CD4-positive, alpha-beta T cell treated with Interleukin-2 at 100 ng/mL for 4 hours (primary cell): ENCODE measurements at places on chromosomes 13 and 19.
A peak's percentile ranks its signal among the peaks of the same experiment; 100 is the strongest.

DNA sequence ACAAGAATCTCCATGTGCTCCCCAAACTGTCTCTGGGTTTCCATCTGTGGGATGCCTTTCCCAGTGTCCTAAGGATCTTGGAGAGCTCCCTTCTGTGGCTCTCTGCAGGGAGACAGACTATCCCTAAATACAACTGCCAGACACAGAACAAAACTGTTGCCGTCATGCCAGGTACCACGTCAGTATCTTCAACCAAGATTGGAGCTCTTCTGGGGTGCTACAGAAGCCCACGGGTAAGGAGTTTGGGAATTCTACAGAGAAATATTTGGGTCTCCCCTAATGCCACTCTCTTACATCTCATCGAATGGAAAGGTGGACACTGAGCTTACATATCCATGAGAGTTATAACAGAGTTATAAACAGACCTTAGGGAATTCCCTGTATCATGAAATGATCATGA lies 4.9 kb upstream of the MBD3L3 start:
- no peak for DNase-seq

DNA sequence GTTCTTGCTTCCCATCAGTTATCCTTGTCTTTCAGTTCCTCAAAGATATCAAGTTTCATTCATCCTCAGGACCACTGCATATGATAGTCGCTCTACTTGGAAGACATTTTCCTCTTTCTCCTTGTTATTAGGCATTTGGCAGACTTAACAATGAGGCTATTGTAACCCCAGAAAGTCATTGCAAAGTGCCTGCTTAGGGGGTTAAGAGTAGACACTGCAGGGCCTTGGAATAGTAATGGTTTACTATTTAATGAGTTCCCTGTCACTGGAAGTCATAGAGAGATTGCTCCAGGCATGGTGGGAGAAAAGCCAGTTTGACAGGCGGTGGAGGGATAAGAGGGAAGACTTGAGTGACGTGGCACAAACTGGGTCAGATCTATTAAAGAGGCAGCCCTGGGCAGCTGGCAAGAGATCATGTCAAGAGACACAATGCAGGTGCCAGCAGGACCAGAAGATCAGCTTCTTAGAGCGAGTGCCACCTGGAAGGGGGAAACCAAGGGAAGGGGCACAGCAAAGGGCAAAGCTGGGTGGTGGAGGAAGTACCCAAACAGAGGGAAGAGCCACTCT lies 16.8 kb upstream of the CPB2 start:
- no peak for DNase-seq

DNA sequence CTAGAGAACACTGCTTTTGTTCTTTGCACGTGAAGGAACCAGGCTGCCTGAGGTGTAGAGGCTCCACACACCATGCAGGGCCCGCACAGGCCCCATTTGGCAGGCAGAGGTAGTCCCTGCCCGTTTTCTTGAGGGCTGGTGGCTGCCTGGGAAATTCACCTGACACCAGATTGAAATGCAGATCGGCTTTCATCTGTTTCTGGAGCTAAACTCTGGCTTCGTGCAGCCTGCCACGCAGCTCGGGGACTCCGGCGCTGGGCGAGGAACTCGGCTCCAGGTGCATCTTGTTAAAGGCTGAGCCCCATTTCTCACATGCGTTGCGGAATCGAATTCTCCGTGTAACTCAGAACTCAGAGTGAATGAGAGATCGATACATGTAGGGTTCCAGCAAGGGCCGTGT lies 37.7 kb downstream of the ATP11A start:
- DNase-seq, result no peak

- DNase-seq, result no peak
Measured at GRCh38 chr13:110989331-110989730, 74.5 kb upstream of the ANKRD10 start.

- no peak for DNase-seq
Measured at GRCh38 chr13:40126306-40127085, 471.0 kb downstream of the COG6 start.

GRCh38 chr13:27427641-27428040 lies 3.2 kb downstream of the GTF3A start:
- DNase-seq, result no peak

- DNase-seq, result no peak
Measured at GRCh38 chr19:6868351-6868750, 19.0 kb upstream of the ADGRE1 start.

GRCh38 chr13:110759710-110760109 lies 46.2 kb downstream of the ING1 start:
- DNase-seq, result no peak

- DNase-seq, result no peak
Measured at GRCh38 chr13:103607995-103608394, 541.8 kb upstream of the SLC10A2 start.

- DNase-seq, result no peak
Measured at GRCh38 chr13:106143930-106144709, 391.3 kb downstream of the EFNB2 start.

DNA sequence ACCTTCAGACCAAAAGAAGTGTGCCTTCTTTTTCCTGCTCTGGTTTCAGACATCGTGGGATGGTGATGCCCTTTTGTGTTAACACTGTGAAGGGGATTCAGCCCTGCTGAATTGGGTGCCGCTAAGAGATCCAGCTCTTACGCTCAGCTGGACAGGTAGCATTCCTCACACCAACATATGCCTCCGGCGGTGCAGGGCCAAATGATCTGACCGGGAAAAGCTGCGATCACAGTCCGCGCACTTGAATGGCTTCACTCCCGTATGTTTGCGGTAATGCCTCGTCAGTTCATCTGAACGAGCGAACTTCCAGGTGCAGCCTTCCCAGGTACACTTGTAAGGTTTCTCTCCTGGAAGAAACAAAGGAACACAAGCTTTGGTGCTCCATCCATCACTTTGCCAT lies 438.9 kb downstream of the KLF12 start:
- DNase-seq, result no peak

- no peak for DNase-seq
Measured at GRCh38 chr13:50543782-50544181, 299.7 kb downstream of the DLEU7 start.

GRCh38 chr13:97422118-97423054 lies 11.6 kb upstream of the RAP2A start:
- DNase-seq, result no peak

- DNase-seq, result no peak
Measured at GRCh38 chr19:6730153-6730804, 7.1 kb downstream of the GPR108 start.

- DNase-seq, result no peak
Measured at GRCh38 chr13:36148446-36148845, 17.3 kb upstream of the DCLK1 start.

- DNase-seq, result no peak
Measured at GRCh38 chr13:51826606-51827005, 18.4 kb downstream of the TMEM272 start.

DNA sequence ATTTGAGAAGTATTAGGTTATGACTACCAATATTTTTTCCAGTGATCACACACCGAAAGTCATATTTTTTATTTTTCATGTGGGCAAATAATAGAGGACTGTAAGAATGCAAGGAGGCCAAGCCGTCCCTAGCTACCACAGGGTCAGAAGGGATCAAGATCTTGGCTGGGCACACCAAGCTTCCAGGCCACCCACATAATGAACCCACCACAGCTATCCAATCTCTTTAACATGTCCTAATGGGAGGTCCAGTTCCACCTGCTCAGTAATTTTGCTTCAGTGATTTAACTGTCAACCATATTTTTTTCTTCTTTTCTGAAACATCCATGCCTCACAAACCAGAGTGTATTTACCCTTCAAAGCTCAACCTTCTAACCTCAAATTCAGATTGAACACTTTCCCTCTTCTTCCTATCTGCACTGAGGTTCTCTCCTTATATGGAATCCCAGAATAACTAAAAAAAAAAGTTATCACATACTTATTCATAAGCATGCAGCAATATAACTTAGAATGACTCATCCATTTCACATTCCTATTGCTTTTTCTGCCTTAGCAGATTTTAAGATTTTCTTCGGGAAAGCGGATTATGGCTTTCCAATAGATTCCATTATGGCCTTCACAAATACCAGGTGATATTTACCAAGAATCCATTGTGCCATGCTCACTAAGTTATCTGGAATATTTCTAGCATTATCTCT lies 12.2 kb downstream of the ARGLU1 start:
- no peak for DNase-seq

DNA sequence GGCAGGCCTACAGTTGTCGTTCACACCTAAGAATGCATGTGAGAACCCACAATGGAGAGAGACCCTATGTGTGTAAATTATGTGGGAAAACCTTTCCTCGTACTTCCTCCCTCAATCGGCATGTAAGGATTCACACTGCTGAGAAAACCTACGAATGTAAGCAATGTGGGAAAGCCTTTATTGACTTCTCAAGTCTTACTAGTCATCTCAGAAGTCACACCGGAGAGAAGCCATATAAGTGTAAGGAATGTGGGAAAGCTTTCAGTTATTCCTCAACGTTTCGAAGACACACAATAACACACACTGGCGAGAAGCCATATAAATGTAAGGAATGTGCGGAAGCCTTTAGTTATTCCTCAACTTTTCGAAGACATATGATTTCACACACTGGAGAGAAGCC lies 11.3 kb downstream of the ZNF555 start:
- DNase-seq, result no peak

DNA sequence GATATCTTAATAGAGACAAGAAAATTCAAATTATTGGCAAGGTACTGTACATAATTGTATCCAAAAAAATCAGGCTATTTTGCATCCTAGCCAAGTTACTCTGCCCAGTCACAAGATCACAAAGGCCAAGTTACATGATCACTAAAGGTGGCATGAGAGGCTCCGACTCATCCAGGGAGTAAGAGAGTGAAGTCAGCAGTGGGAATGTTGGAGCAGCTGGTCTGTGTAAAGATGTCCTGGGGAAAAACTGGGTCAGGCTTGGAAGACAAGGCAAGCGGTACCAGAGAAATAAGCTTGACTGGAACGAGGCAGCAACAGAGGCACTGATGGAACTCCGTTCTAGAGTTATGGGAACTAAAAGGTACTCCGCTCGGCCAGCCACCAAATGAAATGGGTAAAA lies 50.2 kb upstream of the PSG2 start:
- DNase-seq, result no peak

GRCh38 chr13:59477011-59477410 lies 686.7 kb downstream of the DIAPH3 start:
- DNase-seq, result no peak

- peak; percentile 31 for DNase-seq
Measured at GRCh38 chr19:14089412-14089661, 1.2 kb downstream of the SAMD1 start.

DNA sequence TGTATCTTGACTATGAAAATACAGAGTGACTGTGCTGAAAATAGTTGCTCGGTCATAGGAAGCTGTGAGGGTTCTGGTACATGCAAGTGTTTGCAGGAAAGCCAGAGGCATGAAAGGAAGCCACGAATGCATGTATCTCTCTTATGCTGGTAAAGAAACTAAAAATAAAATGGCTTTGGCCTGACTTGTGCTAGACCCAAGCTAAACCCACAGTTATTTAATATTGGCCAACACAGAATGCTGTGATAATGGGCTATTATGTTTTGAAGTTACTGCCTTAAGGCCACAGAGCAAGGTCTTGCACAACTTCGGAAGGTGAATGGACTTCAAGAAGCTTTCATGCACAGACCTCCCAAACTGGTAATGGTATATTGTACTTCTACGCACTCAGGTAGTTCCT lies 518.2 kb upstream of the HTR2A start:
- no peak for DNase-seq

DNA sequence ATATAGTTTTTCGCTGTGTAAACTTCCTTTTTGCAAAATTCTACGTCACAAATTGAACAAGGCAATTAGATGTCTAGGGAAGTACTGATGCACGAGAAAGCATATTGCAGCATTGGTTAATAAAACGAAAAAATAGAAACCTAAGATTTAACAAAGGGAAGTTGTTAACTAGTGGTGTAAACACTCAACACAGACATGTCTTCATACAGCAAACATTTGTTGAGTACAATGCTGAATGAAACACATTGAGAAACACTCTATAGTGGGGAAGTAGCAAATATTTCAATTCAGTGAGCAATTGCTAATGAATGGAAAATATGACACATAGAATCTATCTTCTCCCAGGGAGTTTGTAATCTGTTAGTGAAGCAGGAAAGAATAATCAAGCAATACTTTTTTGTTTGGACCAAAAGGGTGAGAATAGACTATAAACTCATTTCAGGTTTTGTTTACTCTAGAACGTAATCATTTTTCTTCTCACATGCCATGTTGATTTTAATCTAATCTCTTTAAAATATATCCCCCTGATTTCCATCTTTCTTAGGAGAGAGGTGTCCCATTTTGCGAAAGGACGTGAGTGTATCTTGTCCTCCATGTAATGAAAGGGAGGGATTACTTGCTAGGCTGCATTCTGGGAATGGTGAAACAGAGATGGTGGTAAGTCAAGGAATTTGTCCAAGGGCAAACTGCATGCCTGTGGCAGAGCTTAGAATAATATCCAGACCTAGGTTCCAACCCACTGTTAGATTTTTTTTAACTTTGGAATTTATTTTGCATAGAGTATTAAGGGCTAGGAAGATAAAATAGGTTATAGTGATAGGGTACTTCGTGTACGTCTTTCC lies 1.7 kb upstream of the ANKRD10 start:
- DNase-seq, result no peak

DNA sequence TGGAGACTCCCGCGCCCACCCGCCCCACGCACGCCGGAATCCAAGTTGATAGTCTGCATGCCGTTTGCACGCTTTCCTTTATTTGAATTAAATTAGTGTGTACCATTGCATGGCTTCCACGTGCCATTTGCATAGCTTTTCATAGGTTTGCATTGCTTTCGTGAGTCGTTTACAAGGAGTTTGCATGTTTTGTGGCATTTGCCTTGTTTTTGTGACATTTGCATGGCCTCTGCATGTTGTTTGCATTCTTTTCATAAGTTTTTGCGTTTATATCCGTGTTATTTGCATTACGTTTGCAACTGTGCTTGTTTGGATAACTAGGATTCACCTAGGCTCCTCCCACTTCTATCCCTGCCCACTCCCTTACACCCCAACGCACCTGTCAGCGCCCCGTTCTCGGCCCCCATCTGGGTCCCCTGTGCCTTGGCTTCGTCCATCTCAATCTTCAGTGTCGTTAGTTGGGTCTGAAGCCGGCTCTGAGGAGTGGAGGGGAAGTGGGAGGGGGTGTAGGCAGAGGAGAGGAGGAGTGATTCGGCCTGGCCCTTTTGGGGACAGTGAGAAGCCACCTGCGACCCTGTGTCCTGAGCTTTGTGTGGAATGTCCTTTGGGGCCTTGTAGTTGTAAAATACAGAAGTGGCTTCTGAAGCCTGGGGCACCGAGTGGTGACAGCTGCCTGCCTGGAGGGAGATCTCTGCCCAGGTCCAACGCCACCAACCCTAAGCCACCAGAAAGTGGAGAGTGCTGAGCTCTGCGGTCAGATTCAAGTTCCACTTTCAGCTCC lies 2.4 kb downstream of the CCDC194 start:
- no peak for DNase-seq

DNA sequence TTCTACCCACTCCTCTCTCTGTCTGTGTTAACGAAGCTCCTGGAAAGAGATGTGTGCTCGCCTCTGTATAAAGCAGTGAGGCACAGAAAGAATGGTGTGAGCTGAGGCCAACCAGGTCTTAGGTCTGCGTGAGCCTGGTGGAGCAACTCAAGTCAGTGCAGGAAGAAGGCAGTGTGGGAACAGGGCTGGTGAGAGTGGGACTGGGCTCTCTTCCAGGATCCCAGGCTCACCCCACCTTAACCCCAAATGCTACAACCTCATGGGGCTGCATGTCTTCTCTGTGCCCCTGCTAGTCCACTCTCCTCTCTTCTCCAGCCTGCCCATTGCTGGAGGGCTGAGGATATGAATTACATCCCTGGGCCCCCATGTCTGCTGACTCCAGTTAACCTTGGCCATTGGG lies 127.4 kb downstream of the DCT start:
- DNase-seq, result no peak

GRCh38 chr13:23580684-23581060 lies 10.5 kb downstream of the TNFRSF19 start:
- DNase-seq, result no peak
